ENCODE measurements at places on chromosomes 1 and 21.

- DNase-seq: no peak
Observed at GRCh38 chr1:204760350-204760749, 74.8 kb upstream of the LRRN2 start.

- DNase-seq: no peak
Observed at GRCh38 chr1:53546409-53547155, 87.4 kb downstream of the DMRTB1 start.

DNA sequence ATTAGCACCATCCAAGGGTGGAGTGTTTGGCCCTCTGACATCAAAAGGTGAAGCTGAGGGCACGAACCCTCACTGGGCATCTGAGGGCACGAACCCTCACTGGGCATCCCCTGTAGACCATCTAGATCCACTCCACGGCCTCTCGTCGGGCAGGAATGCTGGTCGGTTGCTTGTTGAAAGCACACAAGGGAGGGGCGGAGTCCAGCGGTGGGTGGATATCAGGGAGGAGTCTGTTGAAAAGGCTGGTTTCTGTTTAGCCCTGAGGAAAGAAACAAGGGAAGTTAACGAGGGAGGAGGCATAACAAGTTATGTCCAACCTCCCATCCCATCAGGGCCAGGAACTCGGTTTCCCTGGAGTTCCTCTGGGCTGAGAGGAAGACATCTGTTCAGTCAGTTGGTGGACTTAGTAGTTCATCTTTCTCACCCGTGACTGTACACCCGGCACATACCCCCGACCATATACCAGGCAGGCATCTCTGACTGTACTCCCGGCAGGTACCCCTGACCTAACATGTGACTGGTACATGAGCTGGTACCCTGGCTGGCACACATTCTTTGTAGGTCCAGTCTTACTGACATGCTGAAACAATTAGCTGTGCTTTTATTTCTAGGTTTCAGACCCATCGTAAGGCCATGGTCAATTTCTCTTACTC, 32.1 kb upstream of the PDE9A start:
- no peak for DNase-seq

- DNase-seq: no peak
Observed at GRCh38 chr1:201585093-201585483, 46.2 kb downstream of the NAV1 start.

DNA sequence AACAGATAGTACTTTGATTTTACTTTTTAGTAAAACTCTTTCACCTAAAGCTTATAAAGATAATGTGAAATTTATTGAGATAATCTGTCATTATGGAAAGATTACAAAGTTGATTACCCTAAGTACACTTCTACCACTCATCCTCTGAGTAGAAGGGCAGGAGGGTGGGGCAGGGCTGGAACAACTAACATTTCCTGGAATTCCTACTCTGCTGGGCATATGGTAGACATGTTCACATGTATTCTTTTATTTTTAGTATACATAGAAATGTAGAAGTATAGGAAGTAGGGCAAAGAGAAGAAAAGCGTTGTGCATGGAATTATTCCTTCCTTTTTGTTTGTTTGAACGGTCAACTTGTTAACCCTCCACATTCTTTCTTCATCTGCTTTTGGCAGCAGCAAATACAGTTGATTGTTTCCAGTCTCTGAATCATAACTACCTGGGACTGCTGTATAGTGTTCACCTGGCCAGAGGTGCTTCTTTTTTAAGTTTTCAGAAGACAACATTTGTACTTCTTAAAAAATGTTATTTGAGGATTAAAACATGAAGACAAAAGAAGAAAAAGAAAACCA, 85.1 kb downstream of the POU2F1 start:
- no peak for DNase-seq

DNA sequence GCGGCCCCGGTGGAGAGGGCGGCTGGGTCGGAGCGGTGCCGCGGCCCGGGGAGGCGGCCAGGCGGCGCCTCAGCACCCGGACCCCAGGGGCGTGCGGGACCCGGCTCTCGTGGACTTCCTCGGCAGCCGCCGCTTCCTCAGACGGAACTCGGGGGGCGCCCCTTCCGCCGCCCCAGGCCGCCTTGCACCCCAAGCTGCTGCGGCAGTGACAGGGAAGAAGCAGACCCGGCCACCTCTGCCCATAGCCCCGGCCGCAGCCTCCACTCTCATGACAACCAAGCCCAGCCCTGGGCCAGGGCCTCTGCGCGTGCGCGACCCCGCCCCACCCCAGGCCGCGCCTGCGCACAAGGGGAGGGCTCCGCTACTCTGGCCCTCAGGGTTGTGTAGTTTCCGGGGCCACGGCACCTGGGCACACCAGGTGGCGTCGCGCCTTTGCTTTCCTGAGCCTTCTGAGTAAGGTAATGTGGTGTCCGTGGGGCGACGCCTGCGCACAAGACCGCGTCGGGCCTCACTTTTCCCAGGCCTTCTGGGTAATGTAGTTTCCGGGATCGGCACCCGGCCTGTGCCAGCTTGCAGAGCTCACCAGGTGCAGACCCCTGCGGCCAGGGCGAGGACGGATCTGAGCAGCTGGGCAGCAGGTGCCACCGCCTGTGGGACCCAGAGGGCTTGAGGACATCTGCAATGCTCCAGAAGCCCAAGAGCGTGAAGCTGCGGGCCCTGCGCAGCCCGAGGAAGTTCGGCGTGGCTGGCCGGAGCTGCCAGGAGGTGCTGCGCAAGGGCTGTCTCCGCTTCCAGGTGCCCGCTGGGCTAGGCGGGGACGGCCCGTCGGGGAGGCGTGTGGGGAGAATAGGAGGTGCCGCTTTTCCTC, at the start of the genes CEP104 and DFFB:
Gene CEP104, minus strand, starts transcription at position 289 of the 868 bp plus-strand sequence. CDS start 4,804 bp downstream, outside the sequence.
Gene DFFB, plus strand, starts transcription at position 554 of the 868 bp plus-strand sequence. Its CDS starts 128 bp downstream, at position 682.
- DNase-seq: peak; percentile 89

GRCh38 chr1:197632651-197633050, 142.6 kb downstream of the DENND1B start:
- no peak for DNase-seq

- no peak for DNase-seq
Observed at GRCh38 chr1:4203501-4203900, 303.4 kb upstream of the C1orf174 start.

DNA sequence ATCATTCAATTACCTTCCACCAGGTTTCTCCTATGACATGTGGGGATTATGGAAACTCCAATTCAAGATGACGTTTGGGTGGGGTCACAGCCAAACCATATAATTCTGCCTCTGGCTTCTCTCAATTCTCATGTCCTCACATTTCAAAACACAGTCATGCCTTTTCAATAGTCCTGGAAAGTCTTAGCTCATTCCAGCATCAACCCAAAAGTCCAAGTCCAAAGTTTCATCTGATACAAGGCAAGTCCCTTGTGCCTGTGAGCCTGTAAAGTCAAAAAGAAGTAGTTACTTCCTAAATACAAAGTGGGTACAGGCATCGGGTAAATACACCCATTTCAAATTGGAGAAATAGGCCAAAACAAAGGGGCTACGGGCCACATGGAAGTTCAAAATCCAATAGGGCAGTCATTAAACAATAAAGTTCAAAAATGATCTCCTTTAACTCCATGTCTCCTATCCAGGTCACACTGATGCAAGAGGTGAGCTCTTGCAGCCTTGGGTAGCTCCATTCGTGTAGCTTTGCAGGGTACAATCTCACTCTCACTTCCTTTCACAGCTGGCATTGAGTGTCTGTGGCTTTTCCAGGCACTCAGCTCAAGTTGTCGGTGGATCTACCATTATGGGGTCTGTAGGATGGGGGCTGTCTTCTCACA, 112.9 kb downstream of the FCRL5 start:
- no peak for DNase-seq

DNA sequence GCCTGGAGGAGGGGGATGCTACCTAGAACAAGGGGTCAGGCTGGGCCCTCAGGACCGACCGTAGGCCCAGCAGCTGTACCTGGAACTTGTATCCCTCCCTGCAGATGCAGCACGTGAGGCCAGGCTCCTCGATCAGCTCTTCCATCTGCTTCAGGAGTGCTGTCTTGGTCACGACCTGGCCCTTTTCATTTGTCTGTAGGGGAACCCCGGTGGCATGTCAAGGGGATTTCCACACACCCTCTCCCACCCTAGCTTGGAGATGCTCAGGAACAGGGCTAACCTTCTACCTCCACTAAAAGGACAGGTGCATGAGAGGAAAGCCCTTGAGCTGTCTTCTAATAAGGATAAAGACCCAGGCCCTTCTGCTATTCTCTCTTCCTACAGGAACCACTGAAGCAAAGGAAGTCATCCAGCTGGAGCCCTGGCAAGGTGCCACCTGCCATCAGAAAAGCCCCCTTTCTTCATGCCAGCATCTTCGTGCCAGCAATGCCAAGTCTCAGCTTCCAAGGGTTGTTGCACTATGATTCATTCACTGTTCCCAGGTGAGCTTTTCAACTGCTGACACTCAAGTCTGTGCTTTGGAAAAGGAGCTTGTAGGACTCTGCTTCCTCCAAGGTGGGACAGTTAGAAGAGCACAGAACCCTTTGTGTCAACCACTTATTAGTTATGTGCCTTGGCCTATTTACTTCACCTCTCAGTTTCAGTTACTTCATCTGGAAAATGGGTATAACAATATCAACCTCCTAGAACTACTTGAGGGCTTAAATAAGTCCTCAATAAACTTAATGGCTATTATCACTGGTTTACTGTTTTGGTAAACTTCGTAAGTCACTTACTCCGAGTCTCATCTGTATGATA, 122.1 kb downstream of the UBR4 start:
- no peak for DNase-seq

DNA sequence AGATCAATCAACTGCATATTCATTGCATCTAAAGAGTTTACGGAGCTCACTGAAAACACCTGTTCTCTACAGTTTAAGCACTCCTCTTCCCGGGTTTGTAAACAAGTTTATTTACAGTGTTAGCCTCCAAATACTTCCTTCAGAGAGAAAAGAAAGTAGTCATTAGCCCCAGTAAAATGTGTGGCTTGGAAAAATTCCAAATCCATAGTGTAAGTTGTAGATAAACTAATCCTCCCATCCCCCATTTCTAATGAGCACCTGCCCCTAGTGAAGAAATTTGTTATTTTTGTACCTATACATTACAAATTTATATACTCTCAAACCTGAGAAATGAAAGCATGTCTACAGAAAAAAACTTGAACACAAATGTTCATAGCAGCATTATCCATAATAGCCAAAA, 21.9 kb downstream of the PUM1 start:
- no peak for DNase-seq

- DNase-seq: no peak
Observed at GRCh38 chr1:147377263-147378246, 135.1 kb downstream of the CHD1L start.
